ENCODE measurements at places on chromosomes 1 and 21.

DNA sequence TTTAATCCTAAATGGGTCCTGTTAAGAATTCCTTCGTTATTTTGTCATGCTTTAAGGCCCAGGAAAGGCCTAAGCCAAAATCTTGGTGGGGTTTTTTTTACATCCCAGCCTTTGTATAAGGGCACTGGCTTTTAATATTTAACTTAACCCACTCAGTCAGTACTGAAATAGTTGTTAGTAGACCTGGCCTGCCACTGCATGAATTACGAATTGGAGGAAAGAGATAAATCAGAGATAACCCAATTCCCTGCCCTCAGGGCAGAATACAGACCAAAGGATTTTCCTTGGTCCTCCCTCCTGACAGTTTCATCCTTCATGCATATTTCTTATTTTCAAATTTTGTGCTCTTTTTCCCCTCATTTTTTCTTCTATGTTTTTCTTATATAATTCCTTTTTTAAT lies 193.0 kb downstream of the FASLG start:
- DNase-seq = no peak

DNA sequence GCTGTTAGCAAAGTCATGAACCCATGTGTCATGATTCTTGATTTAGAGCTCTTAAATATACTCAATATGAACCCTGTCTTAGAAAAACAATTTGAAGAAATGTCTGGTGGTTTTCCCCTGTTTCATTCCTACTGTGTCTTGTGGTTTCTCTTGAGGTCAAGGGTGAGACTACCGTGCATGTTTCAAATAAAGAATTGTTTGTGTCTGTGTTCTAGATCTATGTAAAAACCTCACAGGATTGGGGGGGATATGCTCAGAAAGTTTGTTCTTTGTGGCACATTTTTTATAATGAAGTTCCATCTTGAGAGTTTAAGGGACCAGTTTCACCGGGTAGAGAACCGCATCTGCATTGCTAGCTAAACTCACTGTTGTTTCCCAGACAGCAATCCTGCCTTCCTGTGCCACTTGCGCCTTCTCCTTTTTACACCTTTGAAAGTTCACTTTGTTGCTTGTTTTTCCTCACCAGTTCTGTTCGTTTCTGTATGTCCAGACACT lies 30.9 kb upstream of the CACYBP start:
- no peak for DNase-seq

- no peak for DNase-seq
These were observed 23.7 kb downstream of the NKAIN1 start for GRCh38 chr1:31216016-31216415.

GRCh38 chr1:61992257-61992656 lies 202.4 kb upstream of the L1TD1 start:
- no peak for DNase-seq

DNA sequence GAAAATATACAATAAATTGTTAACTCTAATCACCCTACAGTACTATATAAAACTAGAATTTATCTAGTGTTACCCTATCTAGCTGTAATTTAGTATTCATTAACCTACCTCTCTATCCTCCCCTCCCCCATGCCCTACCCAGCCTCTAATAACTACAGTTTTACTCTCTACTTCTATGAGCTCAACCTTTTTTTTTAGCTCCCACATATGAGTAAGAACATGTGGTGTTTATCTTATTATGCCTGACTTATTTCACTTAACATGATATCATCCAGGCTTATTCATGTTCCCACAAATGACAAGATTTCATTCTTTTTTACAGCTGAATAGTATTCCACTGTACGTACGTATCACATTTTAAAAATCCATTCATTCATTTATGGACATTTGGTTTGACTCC lies 46.0 kb upstream of the WARS2 start:
- no peak for DNase-seq

DNA sequence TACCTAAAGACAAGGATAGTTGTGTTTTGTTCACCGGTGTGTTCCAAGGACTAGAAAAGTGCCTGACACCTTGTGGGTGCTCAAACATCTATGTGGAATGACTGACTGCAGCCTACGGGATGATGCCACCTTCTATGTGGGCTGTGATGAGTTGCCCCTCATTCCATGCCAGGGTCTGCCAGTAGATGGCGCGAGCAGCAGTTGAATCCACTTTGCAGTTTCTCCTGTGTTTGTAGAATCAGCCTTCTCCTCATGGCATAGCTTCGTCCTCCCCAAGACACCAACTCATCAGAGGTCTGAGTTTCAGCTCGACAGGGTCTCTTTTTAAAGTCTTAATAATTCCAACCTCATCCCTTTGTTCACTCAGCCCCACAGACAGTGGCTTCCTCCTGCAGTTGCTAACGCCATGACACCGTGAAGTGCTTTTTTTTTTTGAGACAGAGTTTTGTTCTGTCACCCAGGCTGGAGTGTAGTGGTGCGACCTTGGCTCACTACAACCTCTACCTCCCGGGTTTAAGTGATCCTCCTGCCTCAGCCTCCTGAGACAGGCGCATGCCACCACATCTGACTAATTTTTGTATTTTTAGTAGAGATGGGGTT lies 133.7 kb downstream of the CAPN8 start:
- peak; percentile 28 for DNase-seq

DNA sequence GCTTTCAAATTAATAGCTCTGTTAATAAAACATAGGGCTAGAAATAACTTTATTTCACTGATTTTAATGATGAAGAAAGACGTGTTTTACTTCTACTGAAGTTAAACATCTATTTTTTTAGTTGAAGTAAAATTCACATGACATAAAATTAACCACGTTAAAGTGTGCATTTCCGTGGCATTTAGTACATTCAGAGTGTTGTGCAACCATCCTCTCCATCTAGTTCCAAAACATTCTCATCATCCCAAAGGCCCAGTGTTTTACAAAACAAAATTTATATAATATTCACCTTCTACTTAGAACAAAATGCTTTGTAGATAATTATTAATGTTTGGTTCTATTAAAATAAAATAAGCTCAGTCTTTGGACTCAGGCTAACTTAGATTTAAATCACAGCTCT lies 108.5 kb upstream of the GNG12 start:
- DNase-seq = no peak

DNA sequence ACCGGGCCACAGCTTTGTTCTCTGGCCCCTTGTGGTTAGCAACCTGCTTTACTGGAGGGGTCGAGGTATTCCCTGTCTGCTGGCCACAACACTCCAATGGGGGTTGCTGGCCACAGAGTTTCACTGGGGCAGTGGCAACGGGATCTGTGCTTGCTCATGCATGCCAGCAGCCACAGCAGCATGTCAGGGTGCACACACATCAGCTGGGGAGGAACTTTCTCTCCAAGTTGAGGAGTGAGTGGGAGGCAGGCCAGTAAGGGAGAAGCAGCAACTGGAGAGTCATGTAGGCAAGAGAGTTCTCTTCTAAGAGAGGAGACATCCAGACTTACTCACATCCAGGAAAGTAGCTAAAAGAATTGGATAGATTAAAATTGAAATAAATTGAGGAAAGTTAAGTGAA lies 38.0 kb downstream of the SAMD13 start:
- DNase-seq = no peak

GRCh38 chr21:31914472-31914871 lies 41.7 kb downstream of the HUNK start:
- DNase-seq = no peak

- DNase-seq = no peak
These were observed 44.8 kb downstream of the GPR161 start for GRCh38 chr1:168091720-168092550.

GRCh38 chr21:43985690-43986251 lies 26.3 kb upstream of the TRAPPC10 start:
- no peak for DNase-seq

DNA sequence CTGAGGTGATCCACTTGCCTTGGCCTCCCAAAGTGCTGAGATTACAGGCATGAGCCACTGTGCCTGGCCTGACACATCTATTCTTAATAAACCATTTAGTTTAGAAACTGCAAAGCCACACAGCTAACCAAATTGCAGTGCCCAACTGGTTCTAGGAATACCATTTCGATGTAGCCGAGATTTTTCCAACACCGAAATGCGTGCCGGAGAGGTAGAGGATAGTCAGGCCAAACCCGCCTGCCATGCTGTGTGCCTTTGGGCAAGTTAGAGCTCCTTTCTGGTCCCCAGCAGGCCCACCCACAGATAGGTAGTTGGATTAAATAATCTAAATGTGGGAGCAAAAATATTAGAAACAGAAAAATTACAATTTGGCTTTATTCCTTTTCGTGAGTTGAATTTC lies 254.4 kb downstream of the FOXD2 start:
- DNase-seq = no peak

GRCh38 chr1:230633469-230633868 lies 8.8 kb upstream of the COG2 start:
- DNase-seq = no peak

DNA sequence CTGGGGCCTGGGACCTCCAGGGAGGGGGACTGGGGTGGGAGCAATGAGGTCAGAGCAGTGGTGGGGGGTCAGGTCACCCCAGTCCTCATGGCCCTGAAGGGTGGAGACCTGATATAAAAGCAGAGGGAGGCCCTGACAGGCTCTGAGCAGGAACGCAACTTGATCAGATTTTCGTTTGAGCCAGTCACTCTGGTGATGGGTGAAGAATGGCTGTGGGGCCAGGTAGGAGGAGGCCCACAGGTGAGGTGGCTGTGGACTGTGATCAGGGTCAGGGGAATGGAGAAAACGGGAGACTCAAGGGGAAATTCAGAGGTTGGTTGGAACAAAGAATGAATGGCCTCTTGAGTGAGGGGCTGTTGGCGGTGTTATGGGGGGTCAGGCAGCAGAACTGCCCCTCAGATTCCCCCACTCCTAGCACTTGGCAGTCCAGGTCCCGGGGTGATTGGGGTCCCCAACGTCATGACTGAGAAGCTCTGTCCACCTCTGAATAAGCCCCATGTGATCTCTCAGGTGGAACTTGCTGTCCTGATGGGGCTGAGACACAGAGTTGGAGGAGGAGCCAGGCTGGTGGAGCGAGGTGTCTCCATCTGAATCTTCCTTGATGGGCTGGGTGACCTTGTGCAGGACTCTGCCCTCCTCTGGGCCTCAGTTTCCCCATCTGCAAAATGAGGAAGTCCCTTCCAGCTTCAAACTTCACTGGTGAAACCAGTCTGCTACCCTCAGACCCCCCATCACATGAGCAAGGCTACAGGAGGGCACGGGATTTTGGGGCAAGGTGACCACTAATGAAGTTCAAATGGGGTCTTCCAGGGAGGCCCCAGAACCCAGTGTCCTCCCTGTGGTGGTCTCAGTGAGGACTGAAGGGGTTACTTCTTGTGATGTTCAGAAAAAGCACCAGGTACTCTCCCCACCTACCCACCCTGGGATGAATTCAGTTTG lies 683.0 kb downstream of the MATN1 start:
- DNase-seq = no peak

DNA sequence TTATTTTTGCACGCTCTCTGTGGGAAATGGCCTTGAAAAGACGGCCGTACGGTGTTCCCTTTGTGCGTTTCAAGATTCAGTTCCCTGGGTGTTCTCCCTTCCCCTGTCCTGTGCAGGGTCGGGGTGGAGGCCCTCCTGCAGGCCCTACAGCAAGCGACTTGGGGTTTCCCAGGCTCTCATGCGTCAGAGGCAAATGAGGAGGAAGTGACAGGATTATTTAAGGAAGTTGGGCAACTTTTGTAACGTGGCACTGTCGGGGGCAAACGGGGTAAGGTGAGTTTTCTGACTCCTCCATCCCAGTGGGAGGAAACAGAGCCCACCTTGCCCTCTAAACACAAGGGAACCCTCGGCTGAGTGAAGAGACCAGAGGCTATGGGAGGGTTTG lies 16.1 kb upstream of the AJAP1 start:
- no peak for DNase-seq

GRCh38 chr1:41784531-41785274 lies 134.0 kb downstream of the HIVEP3 start:
- DNase-seq = no peak

DNA sequence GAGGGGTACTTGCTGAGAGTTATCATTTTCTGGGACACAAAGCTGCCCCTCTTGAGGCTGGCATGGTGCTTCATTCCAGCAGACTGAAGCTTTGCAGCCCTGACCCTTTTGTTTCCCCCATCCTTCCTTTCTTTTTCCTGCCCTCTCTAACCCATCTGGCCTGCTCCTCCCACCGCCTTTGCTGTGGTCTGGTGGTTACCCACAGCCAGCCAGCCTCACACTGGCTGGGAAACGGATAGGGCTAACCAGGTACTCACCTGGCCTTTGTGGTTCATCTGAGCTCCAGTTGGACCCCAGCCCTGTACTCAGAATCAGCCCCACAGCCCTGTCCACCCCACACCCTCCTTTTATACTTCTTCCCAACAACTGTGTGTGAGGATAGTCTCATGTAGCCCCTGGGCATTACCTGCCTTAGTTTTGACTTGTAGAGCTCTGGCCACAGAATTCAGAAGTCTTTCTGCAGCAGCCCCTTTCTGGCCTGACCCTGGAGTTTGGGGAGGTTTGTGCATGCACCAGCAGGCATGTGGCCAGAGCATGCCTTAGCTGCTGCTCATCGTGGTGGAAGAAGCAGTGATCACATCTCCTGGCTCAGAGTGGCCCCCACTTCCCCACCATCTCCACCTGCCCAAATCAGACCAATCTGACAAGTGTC lies 138.0 kb downstream of the TRABD2B start:
- no peak for DNase-seq

DNA sequence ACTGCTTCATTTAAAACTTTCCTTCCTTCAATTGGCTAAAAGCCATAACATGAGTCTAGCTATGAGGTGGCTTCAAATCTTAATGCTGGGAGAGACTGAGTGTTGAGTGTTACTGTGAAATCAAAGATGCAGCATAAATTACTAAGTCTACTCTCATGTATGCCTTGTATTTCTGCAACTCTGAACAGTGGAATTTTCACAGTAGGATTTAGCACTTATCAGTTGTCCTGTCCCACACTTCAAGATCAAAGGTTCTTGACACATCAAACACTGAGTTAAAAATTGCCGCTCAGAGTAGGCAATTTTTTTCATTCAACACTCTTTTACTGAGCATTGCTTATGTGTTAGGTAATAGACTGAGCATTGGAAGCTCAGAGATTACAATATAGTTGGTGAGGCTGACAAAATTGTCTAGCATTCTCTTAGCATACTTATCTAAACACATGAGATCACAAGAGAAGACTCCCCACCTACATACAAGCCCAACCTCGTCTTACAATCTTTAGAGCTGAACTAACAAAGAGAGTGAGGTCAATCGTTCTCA lies 56.4 kb upstream of the ADORA3 start:
- no peak for DNase-seq

DNA sequence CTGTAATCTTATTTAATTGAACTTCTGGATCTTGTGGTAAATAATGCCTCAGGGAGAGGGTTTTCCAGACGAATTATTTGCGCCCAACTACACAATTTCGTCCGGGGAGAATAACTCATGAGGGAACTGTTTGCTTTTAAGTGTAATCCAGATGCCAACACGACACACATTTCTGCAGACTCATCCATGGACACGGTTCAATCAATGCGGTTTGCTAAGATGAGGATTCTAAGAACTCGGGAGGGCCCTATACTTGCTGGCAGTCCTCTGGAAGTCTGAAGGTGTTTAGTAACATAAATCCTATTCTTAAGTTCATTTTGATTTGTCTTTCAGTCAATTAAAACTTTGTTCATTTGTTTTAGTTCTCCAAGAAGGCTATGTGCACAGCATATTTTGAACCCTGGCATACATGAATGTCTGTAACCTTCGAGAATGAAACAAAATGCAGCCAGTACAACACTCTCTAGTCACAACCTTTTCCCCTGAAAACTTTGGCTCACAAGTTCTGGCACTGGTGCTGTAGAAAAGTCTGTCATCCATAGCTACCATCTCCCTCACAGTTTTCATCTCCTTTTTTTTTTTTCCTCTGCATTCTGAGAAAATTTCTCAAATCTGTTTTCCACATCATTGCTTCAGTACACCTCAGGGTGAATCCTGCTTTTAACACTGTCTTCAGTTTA lies 38.8 kb downstream of the DIPK1A start:
- no peak for DNase-seq

GRCh38 chr1:26321315-26322041 lies 3.7 kb downstream of the CD52 start:
- peak; percentile 80 for DNase-seq

- no peak for DNase-seq
These were observed 128.2 kb downstream of the EIF4G3 start for GRCh38 chr1:21048462-21048861.

All from stimulated activated CD8-positive, alpha-beta memory T cell treated with anti-CD3 and anti-CD28 coated beads, Interleukin-15, amount 100 ng/mL, for 4 hours (primary cell).